ENCODE measurements at places on chromosomes 13 and 19.
A peak's percentile ranks its signal among the peaks of the same experiment; 100 is the strongest.

- no peak for DNase-seq
These were observed 257.8 kb upstream of the IPO5 start for GRCh38 chr13:97695684-97696083.

- peak; percentile 67 for DNase-seq
These were observed 54.4 kb downstream of the COL4A2 start for GRCh38 chr13:110361365-110361911.

DNA sequence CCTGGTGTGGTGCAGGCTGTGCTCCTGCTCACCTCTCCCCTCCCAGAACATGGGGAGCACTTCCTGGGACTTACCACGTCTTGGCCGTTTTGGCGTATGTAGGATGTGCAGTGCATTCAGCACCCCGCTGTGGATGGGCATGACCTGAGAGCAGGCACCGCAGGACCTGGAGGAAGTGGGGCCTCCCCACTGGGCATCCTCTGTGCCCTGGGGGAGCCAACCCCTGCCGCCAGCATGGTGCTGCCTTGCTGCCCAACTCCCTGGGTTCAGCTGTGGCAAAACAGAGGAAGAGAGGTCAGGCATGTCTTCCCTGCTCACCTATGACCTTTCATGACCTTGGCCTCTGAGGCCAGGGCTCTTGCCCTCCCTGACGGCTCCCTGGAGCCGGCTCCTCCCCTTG, 103.5 kb downstream of the RAB20 start:
- DNase-seq, result no peak

DNA sequence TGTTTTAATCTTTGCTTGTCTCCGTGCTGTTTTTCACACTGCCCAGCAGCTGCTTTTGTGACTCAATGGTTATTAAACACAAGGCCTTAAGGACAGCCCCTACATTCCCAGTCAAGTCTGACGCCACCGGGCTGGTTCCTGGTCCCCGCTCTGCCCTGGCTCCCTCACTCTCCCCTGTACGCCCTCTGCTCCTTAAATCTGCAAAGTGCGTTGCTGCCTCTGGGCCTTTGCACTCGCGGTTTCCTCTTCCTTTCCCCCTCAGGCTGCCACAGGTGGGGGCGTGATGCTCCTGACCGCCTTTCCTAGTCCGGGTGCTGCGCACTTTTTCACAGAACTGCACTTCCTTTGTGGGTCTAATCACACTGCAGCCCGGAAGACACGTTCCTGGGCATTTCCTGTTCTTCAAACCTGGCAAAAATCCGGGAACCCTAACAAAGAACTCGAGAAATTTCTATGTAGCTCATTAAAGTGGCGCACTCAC, 25.6 kb downstream of the NOSIP start:
- DNase-seq, result peak; percentile 40

DNA sequence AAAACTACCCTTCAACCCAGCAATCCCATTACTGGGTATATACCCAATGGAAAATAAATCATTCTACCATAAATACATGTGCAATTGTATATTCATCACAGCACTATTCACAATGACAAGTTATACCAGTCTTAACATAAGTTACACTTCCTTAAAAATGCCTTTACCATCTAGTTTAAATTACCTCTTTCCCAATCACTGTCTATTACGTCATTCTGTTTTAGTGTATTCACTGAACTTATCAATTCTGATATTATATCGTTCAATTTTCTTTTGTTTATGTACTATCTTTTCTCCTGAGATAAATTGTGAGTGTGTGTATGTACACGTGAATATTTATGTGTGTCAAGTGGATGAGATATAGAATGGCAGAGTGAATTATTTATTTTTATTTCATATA, 1416.8 kb downstream of the OLFM4 start:
- DNase-seq, result no peak

GRCh38 chr19:16446108-16446723, 25.6 kb downstream of the EPS15L1 start:
- DNase-seq, result no peak

GRCh38 chr19:14113762-14114414, 3.7 kb downstream of the PRKACA start:
- peak; percentile 54 for DNase-seq

All from heart right ventricle (tissue), 16 donors.